ENCODE measurements at places on chromosomes 2 and 18.

- H3K4me1 ChIP-seq = no peaks in the 10 kb centered on the region
- no peak overlapping the region for H3K27ac ChIP-seq
- DNase-seq = no peak
These were observed 3.5 kb upstream of the UPP2 start for GRCh38 chr2:158098178-158098577.

- no peaks in the 10 kb centered on the region for H3K36me3 ChIP-seq
- peaks cover 10% of the 10 kb centered on the region for H3K27me3 ChIP-seq
- no peak for DNase-seq
- no peak overlapping the region for H3K27ac ChIP-seq
- no peak overlapping the region for H3K4me3 ChIP-seq
These were observed 164.1 kb upstream of the FBXO11 start for GRCh38 chr2:48070415-48070814.

- DNase-seq = no peak
- H3K27ac ChIP-seq = no peak overlapping the region
- no peaks in the 10 kb centered on the region for H3K36me3 ChIP-seq
- H3K4me3 ChIP-seq = no peak overlapping the region
- H3K27me3 ChIP-seq = peaks cover 6% of the 10 kb centered on the region
These were observed 9.6 kb downstream of the PTPRM start for GRCh38 chr18:7576685-7577084.

DNA sequence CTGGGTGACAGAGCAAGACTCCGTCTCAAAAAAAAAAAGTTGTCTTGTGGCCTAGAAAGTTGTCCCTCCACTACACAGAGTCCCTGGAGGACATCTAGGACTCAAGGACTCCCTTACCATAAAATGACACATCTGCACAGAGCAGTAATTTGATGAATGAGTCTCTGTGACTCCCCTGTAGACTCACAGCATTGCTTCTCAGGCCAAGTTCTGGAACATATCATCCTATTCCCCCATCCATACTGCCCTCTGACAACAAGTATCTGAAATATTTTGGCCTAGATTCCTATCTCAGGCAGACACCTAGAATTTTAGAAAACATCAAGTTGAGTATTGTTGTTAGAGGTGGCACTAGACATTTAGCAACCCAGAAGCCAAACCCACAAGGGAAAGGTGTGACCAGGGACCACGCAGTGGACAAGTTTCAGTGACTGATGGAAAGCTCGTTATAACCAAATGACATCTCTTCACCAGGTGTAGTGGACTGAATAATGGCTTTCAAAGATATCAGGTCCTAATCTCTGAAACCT is 97.9 kb upstream of the ATP8B1 start:
- no peaks in the 10 kb centered on the region for H3K27me3 ChIP-seq
- no peak overlapping the region for H3K4me3 ChIP-seq
- H3K36me3 ChIP-seq = no peaks in the 10 kb centered on the region

GRCh38 chr2:238075397-238075796 is 14.6 kb downstream of the SCLY start:
- no peak overlapping the region for H3K27ac ChIP-seq
- H3K4me3 ChIP-seq = no peak overlapping the region

- no peak overlapping the region for H3K27ac ChIP-seq
- H3K4me3 ChIP-seq = no peak overlapping the region
- H3K36me3 ChIP-seq = no peaks in the 10 kb centered on the region
- H3K4me1 ChIP-seq = no peaks in the 10 kb centered on the region
- H3K27me3 ChIP-seq = peaks cover 4% of the 10 kb centered on the region
- DNase-seq = no peak
These were observed 149.4 kb downstream of the DTNA start for GRCh38 chr18:34859496-34859895.

Measured in small intestine (tissue), 16 donors.